ENCODE measurements at places on chromosomes 11 and 22.
A peak's percentile ranks its signal among the peaks of the same experiment; 100 is the strongest.

DNA sequence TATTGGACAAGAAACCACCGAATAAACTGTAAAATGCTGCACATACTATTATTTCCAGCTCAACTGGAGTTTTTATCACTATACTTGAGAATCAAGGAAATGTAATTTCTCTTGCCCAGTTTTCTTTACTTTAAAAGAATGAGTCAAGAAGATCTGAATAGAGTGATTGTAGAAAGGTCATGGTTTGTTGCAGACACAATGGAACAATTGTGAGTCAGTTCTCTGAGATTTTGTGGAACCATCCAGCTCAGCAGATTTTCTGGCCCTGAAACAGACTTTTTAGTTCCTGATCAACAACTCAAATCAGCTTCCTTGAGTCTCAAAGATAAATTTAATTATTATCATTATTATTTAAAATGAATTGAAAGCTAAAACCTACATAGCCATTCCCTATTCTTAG lies 1.3 kb downstream of the TCN1 start:
- DNase-seq: no peak

DNA sequence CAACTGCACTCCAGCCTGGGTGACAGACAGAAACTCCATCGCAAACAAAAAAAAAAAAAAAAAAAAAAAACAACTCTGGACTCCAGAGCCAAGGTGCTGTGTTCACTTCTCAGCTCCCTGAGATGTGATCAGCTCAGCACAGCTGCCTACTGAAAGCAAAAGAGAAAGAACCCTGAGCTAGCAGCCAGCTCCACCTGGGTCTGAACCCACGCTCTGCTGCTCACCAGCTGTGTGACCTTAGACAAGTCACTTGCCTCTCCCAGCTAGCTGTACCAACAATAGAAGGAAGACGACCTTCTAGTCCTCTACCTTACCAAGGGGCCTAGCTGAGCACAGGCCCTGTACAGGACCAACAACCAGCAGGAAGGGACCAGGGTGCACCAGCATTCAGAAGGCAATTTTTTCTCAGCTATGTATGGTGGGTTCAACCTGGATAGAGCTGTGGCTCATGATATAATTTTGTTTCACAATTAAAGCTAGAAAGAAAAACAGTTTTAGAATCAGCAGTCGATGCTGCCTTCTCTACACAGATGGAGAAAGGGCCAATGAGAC lies 3.8 kb downstream of the DGCR2 start:
- peak; percentile 93 for DNase-seq

DNA sequence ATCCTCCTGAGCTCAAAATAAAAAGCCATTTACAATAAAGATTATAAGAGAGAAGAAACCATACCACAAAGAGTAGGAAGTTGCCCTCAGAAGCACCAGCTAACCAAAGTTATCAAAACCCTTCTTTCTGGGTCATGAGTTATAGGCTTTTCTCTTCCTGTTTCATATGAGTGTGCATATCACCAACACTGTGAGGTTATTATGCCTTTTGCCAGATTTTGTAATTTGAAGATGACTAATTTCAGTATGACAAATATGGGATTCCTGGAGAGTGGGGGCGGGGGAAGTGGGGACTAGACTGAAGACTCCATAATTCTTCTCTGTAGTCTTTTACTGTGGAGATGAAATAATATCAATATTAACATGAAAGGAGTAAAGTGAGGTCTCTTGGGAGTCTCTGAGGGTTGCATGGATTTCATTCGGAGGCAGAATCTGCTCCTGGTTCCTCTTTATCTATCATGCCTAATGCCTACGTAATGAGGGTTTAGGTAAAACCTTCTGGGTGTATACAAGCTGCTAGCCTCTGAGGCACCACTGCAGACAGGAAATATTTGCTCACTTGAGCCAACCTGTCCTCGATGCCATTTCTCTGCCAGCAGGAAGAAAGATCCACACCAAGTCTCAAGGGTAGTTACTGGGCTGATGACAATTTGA lies 2.1 kb downstream of the LPXN start:
- peak; percentile 78 for DNase-seq

- no peak for DNase-seq
Measured at GRCh38 chr11:120027546-120028180, 110.2 kb downstream of the TRIM29 start.

- no peak for DNase-seq
Measured at GRCh38 chr11:82009133-82009532, 724.5 kb downstream of the FAM181B start.

- no peak for DNase-seq
Measured at GRCh38 chr22:31870890-31871289, 73.4 kb upstream of the YWHAH start.

DNA sequence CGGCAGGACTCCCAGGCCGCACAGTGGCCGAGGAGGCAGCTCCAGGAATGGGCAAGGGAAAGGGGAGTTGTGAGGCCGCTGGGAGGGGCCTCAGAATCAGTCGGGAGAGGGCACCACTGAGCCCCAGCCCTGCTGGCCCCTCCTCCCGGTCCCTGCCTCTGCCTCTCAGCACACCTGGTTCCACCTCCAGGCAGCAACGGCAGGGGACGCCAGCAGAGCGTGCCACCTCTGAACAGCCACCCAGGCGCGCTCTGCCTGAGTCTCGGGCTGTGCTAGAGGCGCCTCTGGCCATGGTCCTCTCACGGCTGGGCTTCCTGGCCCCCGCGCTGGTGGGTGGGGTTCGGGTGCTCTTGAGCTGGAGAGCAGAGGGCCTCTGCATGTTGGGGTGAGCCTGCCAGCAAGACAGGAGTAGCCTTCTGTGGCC lies 33.0 kb downstream of the MOB2 start:
- DNase-seq: peak; percentile 61

DNA sequence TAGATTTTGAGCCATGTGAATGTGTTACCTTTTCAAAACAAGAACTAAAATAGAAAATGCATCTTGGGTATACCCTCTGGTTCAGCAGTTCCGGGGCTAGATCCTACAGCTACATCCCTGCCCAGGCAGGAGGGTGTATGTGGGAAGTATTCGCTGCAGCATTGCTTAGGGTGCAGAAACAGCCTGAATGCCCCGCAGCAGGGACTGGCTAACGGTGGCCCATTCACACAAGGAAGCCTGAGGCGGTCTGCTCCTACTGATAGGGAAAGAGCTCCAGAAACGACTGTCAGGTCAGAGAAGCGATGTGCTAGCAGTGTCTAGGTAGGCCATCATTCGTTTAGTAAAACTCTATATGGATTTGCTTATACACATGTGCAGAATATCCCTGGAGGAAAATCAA lies 9.9 kb upstream of the RASL10A start:
- no peak for DNase-seq

DNA sequence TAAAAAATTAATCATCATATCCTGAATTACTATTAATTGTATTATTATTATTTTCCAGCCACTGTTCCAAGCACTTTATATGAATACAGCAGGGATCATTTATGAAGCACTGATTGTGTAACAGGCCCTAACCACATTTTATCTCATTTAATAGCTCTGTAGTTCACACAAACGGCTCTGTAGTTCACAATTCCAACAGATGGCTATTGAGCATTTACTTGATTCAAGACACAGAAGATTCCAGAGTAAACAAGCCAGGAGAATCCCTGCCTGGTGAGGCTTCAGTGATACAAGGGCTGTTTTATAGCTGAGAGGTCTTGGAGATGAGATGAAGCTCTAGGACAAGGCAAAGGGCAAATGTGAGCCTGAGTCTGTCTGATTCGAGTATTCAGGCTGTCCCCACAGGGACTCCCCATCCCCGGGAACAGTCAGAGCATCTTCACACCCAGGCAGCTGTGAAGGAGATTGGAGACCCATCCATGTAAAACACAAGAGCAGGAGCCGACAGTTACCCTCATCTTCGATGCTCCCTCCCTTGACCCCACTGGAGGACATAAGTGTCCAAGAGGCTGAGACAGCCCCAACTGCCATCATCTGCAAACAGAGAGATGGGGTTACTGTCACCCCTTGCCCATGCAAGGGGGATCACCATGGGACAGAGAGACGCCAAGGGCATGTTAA lies 222.5 kb downstream of the MN1 start:
- no peak for DNase-seq

GRCh38 chr22:40817737-40818136 lies 1.4 kb downstream of the SLC25A17 start:
- peak; percentile 35 for DNase-seq

GRCh38 chr11:90438069-90438468 lies 215.2 kb upstream of the CHORDC1 start:
- no peak for DNase-seq

DNA sequence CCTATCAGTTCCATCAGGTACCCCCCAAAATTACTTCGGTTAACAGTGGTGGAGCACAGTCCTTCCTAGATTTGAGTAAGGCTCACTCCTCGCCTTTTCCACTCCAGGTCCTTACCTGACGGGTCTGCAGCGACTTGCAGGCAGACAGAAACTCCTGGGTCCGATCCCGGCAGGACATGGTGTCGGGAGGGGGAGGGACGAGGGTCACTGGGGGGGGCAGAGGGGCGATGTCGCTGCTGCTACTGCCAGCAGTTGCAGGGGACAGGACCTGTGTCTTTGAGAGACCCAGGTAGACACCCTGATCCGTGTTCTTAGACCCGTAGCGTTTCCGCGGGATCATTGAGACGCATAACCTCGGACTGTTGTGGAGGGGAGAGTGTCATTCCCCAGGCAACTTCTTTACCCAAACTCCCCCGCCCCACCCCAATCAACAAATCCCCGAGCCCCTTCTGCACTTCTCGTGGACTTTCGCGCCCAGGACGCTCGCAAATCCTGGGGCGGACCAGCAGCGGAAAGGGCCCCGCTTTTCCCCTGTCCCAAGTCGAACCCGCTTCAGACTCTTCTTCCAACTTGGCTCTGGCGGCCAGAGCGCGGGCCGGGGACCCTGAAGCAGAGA lies 839 bp downstream of the STX5 start:
- no peak for DNase-seq

DNA sequence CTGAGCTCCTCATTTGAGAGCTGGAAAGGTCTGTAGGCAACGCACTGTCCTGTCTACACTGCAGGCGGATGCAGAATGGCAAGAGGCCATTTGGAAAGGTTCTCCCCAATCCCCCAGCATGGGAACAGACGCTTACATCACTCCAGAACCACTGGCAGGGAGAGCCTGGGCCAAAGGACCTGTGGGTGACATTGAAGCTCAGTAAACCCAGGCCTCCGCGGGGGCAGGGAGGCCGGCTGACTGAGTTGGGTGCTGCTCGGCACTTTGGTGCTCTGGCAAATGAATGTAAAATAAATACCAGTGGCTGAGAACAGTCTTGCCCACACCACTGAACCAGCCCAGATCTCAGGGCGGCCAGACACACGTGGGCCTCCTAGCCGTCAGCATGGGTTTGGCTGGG lies 22.4 kb downstream of the TOM1 start:
- no peak for DNase-seq

- no peak for DNase-seq
Measured at GRCh38 chr11:7306900-7307299, 55.2 kb downstream of the SYT9 start.

DNA sequence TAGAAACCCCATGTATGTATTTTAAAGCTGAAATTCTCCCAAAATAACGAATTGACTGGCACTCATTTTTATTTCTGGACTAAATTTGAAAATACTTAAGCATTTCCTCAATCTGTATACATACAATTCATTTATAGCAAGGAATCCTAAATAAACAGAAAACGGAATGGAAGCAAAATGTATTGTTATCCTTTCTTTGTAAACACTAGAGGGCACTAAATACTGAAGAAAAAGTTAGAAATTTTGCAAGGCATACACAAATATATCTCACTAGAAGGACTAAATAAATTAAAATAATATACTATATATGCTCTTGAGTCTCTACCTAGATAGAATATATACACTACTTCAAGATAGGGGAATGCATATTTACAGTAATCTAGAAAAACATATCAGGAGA lies 23.1 kb upstream of the ANO5 start:
- peak; percentile 10 for DNase-seq
